Natural killer cell (primary cell): ENCODE measurements at places on chromosomes 3 and 15.

DNA sequence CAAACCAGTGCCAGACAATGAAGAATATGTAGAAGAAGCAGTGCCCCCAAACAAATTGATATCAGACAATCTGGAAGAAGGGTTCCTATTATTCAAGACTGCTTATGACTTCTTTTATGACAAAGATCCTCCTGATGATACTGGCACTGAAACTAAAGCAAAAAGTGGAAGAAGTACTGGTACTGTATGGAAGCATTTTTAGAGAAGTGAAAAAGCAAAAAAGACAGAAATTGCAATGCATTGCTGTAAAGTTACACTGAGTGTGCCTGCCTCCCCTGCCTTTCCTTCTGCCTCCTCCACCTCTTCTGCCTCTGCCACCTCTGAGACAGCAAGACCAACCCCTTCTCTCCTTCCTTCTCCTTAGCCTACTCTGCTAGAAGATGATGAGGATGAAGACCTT lies 167.6 kb downstream of the PLCL2 start:
- no peak for DNase-seq

- no peak for DNase-seq
Observed at GRCh38 chr3:169171739-169172138, 491.8 kb downstream of the MECOM start.

- no peak for DNase-seq
Observed at GRCh38 chr3:156132313-156132712, 11.9 kb downstream of the KCNAB1 start.

DNA sequence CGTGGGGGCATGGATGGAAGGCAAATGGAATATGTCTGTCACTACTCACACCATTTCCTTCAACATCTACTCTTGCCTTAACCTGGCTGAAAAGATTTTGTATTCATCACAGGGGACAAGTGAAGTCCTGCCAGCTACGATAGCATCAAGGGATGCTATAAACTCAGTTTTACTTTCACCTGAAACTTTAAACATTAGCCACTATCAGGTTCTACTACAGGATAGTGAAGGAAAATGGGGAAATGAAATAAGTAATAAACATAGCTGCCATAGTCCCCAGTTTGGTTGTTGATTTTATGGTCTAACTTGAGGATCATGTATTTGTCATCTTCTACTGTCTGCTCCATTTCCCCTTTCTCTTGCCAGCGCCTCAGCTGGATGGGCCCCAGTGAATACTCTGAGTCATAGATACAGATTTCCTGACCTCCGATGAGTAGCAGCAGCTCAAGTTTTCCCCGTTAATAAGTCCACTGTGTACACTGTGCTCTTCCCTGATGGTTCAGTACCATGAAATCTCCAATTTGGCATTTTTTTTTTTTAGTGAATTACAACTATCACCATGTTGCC lies 338.2 kb upstream of the SLCO3A1 start:
- no peak for DNase-seq

DNA sequence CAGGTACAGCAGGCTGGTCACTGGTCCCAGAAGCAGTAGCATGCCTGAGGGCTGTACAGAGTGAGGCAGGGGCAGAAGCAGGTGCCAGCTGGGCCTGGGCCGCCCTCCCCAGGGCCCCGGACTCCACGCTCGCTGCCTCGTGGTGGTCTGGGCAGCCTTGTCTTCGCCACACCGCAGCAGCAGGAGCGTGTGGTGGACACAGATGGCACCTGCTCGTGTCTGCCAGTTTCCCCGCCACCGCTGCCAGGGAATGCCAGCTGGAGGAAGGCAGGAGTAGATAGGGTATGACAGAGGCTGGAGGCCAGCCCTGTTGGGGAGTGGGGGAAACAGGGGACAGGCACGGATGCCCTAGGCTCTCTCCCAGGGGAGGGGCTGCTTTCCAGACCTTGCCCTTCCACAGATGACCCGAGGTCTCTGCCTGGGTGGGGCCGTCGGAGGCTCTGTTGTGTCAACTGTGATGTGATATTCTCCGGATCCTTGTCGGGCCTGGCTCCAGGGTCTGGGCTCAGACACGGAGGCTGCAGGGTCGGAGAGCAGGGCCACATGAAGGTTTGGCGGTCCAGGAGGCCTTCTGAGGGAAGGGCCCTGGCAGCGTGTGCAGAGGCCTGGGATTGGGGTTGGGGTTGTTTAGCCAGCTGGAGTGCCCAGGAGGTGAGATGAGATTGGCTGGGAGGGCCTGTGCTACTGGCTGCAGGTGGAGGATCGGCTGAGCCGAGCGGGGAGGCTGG lies 33.6 kb downstream of the GOLGA6L10 start:
- DNase-seq = no peak

DNA sequence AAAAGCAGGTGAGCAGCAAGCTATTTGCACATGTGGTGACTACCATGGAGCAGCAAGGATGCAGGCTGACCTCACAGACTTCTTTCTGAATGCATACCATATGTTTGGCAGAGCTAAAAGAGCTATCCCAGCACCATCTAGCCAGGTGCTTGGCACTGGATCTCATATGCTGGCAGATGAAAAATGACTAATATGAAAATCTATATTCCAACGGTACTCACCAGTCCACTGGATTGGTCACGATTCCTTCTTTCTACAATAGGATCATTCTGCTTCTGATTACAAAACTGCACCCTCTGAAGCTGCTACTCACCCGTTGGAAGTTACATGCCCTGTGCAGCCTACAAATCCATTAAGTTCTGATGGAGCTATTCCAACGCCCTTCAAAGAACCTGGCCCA lies 714.3 kb upstream of the CFAP20DC start:
- no peak for DNase-seq

- DNase-seq = no peak
Observed at GRCh38 chr3:171563298-171563697, 103.1 kb upstream of the TNIK start.

GRCh38 chr15:68209272-68209671 lies 4.1 kb upstream of the CALML4 start:
- DNase-seq = no peak

DNA sequence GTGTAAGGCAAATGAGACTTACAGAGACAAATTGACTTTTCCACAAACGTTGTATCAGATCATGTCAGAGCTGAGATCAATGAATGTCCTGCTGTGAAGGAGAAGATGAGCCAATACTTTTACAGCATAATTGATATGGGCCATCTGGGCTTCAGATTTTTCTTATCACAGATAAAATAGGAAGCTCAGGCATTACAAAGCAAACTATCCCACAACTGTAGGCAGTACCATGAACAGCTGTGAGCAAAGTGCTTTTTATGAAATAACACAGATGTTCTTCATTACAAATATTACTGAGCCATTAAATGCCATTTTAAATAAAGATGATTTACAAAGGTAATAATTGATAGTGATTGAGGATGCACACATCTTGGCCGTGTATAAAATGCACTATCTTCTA lies 852.3 kb downstream of the OTOL1 start:
- DNase-seq = no peak

DNA sequence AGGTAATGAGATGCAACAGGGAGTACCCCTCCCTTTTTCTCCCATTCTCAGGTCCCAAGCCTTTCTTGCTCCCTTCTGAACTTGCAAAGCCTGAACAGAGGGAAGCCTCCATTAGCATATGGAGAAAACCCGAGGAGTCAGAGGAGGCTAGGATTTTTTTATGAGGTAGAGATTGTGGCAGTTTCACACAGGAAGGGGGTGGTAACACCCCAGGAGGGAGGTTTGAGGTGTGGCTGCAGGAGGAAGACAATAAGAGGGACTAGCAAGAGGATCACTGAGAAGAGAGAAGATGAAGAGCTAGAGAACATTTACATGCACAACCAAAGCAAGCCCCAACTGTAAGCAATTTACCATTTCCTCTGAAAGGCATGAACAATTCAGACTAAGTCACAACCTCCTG lies 322.7 kb downstream of the SV2B start:
- peak; percentile 48 for DNase-seq

DNA sequence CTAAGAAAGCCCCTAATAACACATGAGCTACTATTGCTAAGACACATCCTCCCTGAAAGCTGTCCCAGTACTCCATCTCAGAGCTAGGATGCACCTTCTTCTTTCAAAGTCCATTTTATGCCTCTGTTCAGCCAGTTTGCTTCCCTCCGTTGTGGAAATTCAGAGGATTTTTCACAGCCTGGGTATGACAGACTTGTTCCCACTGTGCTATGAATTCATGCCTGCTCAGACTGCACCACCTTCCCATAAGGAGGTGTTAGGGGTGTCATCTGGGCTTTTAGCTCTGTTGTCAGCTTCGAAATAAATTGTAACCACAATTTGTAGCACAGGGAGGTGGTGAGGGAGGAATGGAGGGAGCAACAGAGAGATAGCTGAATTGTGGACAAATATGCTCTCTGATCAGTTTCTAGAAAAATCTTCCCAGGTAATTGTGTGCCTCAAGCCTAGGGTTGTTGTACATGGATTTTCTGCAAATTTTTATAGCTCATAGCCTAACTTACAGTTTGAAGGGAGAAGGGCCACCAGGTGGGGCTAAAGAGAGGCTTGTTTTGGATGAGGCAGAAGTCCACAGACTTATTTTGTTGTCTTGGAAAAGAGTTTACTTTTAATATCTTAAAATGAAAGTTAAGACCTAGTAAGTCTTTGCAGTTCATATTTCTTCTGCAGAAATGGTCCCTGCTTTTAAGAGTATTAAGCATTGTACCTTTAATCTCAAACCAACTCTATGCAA lies 462.0 kb downstream of the PDCD6IP start:
- no peak for DNase-seq

GRCh38 chr15:36251450-36251849 lies 328.0 kb upstream of the CDIN1 start:
- DNase-seq = no peak

- DNase-seq = no peak
Observed at GRCh38 chr15:91909574-91909973, 56.1 kb downstream of the SLCO3A1 start.

GRCh38 chr3:56677286-56677685 lies 5.8 kb downstream of the TASOR start:
- DNase-seq = no peak

DNA sequence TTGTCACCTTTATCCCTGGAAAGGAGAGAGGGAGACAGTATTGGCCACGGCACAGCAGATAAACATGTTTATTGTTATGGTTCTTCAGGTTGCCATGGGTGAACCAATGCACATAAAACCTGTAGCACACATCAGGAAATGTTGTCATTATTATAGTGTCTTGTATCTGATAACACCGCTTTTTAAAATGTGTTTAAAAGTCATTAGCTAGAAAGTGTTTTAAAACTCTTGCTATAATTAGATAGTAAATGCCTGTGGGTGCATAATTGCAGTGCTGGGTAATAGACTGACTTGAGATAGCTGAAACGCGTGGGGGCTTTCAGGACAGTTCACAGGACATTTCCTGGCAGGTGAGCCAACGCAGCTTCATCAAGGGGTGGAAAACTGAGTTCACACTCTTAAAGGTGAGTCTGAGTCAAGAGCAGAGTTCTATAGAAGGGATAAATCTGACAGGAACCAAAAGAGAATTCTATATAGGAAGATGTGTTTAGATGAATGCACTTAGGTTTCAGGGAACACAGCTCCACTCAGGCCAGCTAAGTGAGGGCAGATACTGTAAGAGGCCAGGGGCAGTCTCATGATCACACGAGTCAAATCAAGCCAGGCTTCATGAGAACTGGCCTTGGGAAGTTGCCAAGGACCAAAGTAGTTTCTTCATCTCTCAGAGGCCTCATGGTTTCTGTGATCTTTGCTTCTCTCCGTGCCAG lies 35.6 kb upstream of the PPP4R2 start:
- peak; percentile 14 for DNase-seq

DNA sequence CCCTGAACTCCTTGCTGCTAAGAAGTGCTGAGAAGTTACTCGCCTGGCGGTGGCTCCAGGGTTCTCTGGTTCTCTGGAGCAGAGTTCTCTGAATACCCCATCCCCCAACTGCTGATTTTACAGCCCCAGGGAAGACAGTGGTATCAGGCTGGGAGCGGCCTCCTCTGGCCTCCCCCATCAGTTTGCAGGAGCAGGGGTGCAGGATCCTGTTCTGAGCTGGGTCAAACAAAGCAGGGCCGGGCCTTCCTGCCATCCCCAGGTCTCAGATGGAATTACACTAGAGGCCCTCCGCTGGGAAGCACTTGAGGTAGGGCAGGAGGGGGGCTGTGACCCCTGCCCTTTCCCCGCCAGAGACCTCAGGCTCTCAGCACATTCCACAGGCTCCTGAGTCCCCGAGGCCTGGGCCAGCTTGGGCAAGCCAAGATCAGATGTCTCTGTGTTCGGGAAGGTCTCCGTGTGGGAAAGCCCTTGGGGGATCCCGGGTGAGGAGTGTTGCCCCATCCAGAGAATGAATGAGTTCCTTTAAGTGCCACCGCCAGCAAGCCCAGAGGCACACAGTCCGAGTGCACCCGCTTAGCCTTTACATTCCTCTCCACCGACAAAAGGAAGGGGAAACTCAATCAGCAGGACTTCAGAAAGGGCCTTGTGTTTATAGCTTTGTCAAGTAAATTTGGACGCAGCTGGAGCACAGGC lies 149.9 kb downstream of the LRRK1 start:
- no peak for DNase-seq

DNA sequence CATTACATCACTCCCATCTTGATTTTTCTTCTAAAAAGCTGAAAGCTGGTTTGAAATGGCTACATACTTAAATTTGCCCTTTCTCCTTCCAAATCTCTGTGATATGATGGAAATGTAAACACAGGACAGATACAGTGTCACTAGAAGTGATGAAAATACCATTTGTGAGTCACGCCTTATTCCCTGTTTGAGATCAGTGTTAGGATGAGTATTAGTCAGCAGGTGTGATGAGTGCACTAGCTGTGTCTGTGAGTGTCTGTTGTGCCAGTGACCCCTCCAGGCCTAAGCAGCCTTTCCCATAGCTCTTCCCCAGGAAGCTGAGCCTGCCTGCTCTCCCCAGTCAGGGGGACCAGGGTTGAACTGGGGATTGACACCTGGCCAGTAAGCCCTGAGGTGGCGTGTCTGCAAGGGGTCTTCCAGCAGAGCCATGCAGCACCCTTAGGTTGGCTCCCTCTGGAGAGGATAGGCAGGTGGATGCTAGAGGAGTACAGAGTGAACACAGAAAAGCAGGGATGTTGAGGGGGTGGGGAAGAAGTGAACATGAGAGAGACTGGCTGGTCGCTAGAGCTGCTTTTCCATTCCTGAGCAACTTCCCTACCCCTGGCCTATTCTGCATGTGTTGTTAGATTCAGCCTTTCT lies 92.0 kb downstream of the PDE8A start:
- no peak for DNase-seq
